ENCODE measurements at places on chromosomes 12 and 14.

- DNase-seq = no peak
These were observed 66.2 kb downstream of the PTGER2 start for GRCh38 chr14:52380294-52380693.

DNA sequence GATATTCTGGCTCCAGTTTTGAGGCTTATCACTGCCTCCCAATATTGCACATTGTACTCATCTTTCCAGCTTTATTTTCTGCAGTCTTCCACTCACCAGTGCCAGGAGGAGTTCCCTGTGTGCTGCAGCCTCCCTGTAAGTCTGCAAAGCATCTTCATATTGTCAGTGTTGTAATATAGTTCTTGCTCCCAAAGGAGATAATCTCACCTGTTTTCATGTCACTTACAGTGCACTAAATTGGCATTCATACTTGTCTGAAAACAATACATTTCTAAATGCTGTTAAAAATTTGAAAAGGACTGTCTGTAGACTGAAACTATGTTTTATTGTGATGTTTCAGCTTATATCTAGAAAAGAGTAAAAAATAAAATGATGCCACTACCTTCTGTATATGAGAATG lies 146.8 kb upstream of the TMTC1 start:
- no peak for DNase-seq

GRCh38 chr14:51908086-51908485 lies 47.7 kb downstream of the GNG2 start:
- DNase-seq = no peak

DNA sequence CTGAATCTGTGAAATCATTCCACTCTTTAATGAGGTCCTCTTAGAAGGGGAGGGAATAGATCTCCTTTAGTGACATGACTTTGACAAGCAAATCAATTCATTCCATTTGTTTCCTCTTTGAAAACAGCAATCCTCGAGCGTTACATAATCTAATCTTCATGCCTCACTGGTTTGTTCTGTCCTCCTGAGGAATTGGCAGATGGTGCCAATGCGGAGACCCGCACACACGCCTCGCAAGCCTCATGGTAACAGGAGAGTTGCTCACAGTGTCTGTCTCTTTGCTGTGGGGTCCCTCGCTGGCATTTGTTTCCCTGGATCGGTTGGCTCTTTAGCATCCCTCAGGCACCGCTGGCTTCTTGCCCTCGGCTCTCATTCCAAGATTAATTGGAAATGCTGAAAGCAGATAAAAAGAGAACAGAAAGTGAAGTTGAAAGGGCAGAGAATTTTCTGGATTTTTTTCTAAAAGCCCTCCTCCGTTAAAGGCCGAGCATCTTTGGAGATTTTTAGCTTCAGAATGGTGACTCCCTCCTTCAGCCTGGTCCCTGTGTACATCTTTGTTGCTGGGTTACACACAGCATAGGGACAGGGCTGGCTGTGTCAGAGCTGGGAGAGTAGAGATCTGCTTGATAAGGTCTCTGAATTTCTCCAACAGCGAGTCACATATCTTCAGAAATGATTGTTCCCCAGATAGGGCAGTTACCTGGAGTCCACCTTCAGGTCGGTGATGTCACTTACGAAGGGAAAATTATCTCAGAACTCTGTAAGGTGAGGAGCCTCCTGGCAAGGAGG lies 10.1 kb upstream of the CABP1 start:
- DNase-seq = no peak

GRCh38 chr12:104656921-104657320 lies 200.2 kb downstream of the CHST11 start:
- DNase-seq = no peak

DNA sequence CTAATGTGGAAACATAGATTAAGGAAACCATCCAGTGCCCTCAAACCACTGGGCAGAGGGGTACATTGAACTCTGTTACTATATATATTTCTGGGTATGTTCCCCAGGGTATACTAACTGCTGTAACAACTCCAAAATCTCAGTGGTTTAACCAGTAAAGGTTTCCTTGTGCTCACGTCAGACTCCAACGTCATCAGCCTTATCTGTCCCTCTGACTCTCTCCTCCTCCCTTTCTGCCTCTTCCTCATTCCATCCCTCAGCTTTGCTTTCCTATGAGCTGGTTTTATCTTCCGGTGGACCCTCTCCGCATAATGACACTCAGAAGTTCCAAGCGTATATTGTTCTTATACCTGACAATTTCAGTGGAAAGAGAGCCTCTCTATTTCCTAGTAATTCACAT lies 21.2 kb upstream of the SMCO2 start:
- no peak for DNase-seq

DNA sequence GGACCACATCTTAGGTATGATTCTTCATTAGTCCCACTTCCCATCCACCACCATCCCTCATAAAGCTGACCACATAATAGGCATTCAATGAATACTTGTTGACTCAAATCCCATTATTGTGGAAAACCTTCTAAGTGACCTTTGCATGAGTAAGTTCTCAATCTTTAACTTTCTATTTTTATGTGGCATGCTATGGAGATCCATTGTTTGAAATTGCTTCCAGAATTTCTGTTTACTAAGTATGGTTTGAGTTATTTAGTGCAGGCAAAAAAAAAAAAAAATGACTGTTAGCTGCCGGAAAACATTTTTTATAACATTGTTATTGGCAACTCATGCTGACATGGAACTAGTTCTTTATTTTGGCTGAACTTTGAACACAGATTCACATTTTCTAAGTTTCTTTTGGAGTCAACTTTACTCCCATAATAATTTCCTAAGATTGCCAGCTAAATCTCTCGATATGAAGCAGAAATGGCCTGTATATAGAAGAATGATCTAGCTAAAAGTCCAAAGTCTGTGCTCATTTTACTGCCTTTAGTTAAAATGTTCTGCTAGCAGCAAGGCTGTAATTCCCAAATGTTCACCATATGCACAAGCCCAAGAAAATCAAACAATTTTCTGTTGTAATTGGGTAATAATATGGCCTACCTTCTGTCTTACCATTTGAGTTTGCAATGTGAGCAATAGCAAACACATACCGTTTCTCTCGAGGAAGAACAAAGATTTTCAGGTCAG lies 77.9 kb downstream of the PTGER2 start:
- peak; percentile 4 for DNase-seq

GRCh38 chr12:124568431-124569374 lies 1.3 kb upstream of the NCOR2 start:
- peak; percentile 76 for DNase-seq

DNA sequence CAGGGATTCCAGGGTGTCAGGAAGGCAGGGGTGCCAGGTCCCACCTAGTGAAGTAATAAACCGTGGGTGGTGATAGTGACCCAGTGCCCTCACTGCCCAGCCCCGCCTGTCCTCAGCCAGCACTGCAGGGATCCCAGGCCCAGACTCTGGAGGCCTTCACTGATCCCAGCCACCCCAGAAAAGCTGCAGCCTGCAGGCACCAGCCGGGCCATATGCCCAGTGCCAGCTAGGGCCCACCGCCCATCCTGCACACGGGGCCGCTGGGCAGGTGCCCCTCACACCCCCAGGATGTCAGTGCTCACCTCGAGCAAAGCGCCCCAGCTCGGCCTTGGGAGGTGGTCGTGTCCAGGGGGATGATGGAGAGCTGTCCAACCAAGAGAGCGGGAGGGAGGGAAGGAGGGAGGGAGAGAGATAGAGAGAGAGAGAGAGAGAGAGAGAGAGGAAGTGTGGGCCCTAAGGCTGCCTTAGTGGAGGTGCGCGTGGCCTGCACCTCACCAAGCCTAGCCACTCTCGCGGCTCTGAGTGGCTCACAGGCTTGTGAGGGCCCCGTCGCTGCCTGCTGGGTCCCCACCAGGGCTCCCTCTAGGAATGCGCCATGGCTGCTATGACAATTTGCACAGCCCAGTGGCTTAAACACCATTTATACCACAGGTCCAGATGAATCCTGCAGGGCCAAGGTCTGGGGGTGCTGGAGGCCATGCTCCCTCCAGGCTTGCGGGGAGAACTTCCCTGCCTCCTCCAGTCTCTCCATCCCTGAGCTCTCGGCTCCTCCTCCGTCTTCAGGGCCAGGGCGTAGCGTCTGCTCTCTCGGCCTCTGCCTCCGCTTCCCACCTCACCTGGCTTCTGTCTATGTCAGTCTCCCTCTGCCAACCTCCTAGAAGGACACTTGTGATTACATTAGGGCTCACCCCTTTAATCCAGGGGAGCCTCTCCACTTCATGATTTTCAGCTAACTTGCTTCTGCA lies 401.0 kb downstream of the TMEM121 start:
- DNase-seq = no peak

DNA sequence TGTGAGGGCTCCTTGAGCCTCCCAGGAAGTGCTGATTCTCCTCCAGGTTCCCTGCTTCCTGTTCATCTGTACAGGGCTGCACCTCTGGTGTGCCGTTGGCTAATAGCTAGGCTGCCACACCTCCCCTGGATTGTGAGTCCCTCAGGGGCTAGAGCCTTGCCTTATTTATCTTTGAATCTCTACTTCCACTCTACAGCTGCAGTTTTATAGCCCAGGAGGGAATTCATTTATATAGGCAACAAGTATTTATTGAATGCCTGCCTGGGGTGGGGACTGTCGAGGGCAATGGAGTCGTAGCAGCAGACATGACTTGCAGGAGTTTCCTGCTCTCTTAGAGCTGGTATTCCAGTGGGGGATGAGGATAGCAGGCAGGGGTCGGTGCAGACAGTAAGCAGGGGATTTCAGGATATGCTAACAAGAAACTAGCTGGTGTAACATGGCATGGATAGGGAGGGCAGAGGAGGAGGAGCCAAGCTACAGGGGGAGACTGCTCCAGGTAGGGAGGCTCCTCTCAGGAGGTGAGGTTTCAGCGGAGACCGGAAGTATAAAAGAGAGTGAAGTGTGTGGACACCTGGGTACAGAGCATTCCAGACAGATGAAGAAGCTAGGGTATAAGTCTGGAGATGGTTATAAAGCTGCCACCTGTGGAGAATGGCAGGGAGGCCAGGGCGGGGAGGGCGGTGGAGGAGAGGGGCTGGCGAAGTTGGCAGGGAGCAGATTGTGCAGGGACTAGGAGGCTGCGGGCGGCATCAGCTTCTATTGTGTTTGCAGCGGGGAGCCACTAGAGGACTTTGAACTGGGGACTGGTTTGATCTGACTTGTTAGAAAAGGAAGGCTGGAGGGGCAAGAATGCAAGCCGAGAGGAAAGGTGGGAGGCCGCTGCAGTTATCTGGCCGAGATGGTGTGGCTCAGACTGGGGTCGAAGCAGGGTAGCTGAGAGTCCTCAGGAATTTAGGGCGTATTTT lies 17.2 kb downstream of the USP30 start:
- DNase-seq = no peak

DNA sequence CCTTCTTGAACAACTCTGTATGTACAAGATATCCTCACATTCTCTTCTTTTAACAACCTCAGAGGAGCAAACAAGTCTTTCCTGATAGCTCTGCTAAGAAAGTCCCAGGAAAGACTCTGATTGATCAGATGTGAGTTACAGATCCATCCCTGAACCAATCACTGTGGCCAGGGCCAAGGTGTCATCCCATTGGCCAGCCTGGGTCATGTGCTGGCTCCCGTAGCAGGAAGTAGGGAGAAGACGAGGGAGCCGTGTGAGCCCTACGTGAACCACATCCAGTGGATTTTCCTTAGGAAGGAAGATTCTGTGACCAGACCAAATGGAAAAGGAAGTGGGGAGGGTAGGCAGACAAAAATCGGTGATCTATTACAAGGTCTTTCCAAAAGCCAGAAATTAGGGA lies 5.6 kb downstream of the P2RX7 start:
- DNase-seq = no peak

- no peak for DNase-seq
These were observed 57.2 kb downstream of the WDR20 start for GRCh38 chr14:102196902-102197230.

GRCh38 chr14:87667659-87668058 lies 325.3 kb downstream of the GALC start:
- no peak for DNase-seq

DNA sequence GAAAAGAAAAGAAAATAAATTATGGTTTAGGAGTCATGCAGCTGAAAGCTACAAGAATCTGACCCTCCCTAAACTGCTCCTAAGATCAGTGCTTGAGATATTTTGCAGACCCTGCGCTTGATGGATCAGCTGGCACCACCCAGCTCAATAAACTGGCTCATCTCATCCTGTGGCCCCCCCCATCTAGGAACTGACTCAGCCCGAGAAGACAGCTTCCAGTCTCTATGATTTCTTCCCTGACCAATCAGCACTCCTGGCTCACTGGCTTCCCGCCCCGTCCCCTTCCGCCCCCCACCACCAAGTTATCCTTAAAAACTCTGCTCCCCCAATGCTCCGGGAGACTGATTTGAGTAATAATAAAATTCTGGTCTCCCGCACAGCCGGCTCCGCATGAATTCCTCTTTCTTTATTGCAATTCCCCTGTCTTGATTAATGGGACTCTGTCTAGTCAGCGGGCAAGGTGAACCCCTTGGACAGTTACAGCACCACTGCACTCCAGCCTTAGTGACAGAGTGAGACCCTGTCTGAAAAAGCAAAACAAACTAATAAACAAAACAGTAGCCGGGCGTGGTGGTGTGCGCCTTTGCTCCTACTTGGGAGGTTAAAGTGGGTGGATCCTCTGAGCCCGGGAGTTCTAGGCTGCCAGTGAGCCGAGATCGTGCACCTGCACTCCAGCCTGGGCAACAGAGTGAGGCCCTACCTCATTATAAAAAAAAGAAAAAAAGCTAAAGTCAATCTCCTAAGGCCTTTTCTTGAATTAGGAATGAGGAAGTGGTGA lies 24.5 kb upstream of the SPTLC2 start:
- peak; percentile 41 for DNase-seq

DNA sequence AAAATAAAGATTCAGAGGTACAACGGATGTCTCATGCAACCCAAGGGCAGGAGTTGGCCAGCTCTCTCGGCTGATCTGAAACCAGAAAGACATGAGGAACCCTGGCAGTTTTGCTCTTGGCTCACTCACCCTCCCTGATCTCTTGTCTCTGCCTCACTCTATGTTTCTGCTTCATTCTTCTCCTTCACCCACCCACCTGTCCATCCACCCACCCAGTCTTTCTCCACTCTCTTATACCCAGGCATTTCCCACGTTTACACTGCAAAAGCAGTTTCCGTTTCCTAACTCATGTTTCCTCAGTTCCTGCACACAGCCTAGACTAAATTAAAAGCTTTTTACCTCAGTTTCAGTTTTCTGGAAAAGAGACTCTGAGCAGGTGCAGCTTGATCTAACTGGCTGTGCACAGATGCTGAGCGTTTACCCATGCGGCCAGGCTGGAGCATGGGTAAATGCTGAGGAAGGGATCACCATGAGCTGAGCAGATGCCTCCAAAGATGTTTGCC lies 157.6 kb downstream of the PRKCH start:
- DNase-seq = no peak

DNA sequence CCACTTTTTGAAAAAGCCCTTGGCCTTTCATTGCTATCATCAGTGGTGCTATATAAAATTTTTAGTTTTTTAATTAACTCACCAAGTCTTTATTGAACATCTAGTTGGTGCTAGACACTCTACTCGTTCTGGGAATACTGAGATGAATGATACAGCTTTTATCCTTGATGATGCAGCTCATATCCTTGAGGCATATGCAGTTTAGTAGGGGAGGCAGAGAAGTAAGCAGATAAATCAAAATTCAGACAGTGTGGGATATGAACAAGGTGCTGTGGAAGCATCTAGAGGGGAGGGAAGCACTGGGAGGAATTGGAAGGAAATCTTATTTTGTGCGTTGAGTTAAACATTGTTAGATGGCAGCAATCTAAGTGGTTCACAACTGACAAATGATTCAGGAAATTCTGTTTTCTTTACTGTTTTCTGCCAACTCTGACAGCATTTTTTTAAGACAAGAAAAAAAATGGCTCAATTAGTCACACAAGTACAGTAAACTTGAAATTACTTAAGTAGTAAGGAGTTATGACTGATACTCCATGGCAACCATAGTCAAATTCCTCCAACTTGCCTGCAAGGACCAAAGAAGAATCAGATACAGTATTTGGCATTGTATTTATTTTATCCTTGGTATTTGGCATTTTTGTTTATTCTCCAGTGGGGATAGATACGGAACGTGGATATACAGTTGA lies 119.2 kb downstream of the TMTC2 start:
- DNase-seq = no peak

GRCh38 chr12:128268379-128268995 lies 1.5 kb downstream of the TMEM132C start:
- no peak for DNase-seq

All from dermis blood vessel endothelial cell (primary cell).